Colonic mucosa (tissue), 4 donors: ENCODE measurements at places on chromosomes 13 and 19.

- H3K4me1 ChIP-seq = no peaks in the 10 kb centered on the region
- no peaks in the 10 kb centered on the region for H3K27me3 ChIP-seq
- no peak for DNase-seq
- no peaks in the 10 kb centered on the region for H3K36me3 ChIP-seq
- no peak overlapping the region for H3K27ac ChIP-seq
Observed at GRCh38 chr13:40505196-40505595, 161.2 kb downstream of the FOXO1 start.

- no peak for DNase-seq
- H3K27me3 ChIP-seq = no peaks in the 10 kb centered on the region
- no peaks in the 10 kb centered on the region for H3K4me1 ChIP-seq
- no peak overlapping the region for H3K27ac ChIP-seq
- H3K4me3 ChIP-seq = no peak overlapping the region
Observed at GRCh38 chr19:31597616-31598015, 248.4 kb upstream of the TSHZ3 start.

DNA sequence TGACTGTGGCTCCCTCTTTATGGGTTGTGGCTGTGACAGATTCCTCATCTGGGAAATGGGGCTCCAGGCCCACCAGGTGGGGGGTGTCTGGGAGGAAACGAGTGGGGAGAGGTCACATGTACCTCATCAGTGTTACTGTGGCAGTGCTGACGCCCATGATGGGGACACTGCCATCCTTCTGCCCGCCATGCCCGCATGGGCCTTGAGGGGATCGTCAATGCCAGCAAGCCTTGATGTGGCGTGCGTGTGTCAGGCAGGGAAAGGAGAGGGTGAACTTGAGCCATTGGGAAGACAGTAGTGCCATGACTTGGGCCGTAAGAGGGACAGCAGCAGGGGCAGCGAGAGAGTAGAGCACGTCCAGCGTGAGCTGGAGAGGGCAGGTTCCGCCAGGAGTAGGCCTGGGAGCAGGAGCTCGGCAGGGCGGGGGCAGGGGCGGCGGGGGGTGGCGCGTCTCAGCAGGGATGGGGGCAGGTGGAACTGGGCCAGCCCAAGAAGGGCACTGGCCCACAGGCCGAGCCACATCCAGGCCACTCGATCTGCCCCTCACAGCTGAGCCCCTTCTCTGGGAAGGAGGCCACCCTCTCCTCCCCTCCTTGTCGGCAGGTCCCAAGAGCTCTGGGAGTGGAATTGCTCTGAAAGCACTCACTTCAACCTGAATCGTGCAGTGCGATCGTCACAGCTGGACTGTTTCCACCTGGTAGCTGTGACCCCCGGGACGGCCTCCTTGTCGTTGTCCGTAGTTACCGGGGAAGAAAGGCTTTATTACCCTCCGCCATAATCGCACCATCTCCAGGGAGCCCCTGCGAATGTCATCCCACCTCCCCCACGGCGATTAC, 9.9 kb downstream of the KLHL26 start:
- H3K4me3 ChIP-seq = no peak overlapping the region
- H3K36me3 ChIP-seq = no peaks in the 10 kb centered on the region
- no peaks in the 10 kb centered on the region for H3K27me3 ChIP-seq
- no peak for DNase-seq
- H3K27ac ChIP-seq = no peak overlapping the region
- no peaks in the 10 kb centered on the region for H3K4me1 ChIP-seq

DNA sequence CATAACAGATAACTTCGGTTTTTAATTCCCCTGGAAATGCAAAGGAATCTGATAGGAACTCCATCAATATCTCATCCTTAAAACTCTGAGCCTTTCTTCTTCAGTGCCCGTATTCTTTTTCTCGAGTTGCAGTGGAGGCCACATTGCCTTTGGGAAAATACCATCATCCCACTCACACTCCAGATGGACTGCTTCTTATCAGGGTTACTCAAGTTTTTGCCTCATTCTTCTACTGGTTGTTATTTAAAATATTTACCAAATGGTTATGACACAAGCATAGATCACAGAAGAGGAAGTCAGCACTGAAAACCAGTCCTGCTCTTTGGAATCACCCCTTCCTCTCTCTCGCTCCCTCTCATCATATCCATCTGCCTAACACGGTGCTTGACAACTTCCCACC, 1020.5 kb upstream of the SLC10A2 start:
- no peak overlapping the region for H3K4me3 ChIP-seq
- H3K36me3 ChIP-seq = no peaks in the 10 kb centered on the region
- H3K4me1 ChIP-seq = no peaks in the 10 kb centered on the region
- H3K27me3 ChIP-seq = no peaks in the 10 kb centered on the region
- no peak for DNase-seq

DNA sequence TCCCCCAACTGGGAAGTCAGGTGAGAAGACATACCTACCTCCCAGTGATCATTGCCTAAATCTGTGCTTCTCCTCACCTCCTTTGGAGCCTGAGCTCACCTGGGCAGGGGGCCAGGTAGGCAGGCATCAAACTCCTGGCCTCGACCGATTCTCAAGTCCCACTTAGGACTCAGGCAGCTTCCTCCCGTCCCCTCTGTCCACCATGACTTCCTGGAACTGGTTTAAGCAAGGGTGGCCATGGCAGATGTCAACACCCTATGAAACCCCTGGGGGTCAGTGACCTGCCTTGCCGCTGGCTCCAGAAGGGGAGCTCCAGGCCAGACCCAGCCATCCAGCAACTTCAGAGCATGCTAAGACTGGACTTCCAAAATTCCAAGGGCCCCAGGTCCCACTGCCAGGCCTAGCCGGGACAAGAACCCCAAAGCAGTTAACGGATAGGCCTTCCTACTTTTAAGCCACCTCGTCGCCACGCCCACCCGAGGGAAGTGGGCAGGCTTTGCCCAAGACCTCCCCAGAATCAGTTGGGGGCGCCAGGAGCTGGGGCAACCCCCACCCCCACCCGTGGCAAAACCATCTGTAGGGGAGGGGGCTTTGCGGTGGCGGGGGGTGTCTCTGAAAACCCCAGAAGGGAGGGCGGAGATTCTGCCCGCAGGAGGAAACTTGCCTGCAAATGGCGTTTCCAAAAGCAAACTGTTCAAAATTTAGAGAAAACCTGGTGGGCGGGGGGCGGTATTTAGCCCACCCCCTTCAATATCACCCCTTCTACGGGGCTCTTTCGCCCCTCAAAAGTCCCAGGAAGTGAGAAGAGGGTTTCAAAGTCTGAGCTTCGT, 657 bp downstream of the PLIN3 start:
- H3K27ac ChIP-seq = peak overlapping the region; percentile 76
- H3K4me3 ChIP-seq = peak overlapping the region; percentile 65
- no peaks in the 10 kb centered on the region for H3K36me3 ChIP-seq
- H3K27me3 ChIP-seq = no peaks in the 10 kb centered on the region
